Stimulated activated naive B cell treated with anti-CD40 and anti-IgM and Interleukin-4, amounts not matched to agents 10 μg/mL and 1 μg/mL and 100 μg/mL, for 72 hours (primary cell): ENCODE measurements at places on chromosomes 2 and 18.

DNA sequence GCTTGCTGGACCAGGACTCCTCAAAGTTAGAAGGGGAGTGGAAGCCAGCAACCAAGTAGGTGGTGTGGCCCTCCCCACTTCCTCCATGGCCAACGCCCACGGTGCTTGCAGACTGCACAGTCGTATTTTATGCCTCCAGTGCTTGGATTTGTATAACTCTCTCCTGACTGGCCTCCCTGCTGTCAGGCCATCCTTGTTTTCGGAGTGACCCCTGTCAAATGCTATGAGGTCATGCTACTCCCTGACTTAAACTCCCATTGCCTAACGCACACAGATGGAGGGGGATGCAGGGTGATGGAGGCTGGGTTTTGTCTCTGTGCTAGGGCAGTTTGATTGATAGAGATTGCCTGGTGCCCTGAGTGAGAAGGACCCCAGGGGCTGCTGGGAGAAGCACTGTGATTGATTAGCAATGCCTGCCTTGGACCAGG is 36.1 kb downstream of the GLI2 start:
- H3K36me3 ChIP-seq: no peaks in the 10 kb centered on the region
- H3K4me1 ChIP-seq: no peaks in the 10 kb centered on the region
- no peak overlapping the region for H3K4me3 ChIP-seq
- H3K27ac ChIP-seq: no peak overlapping the region
- no peaks in the 10 kb centered on the region for H3K27me3 ChIP-seq

DNA sequence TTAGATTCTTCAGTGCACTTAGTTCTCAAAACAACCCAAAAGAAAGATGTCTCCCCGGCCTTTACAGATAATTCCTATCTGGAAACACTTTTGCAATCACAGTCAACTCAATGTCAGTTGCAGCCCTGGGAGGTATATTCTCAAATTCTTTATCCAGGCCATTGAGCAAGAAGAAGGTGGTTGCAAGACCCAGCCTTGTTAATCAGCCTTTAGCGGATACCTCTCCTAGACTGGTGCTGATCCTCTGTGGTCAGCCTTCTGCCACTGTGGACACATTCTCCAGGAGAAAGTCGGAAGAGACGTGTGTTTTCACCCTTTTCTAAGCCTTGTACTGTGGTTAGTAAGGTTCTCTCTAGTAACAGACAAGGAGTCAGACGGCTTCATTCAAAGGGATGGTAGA is 7.8 kb upstream of the FZD7 start:
- DNase-seq: no peak
- no peaks in the 10 kb centered on the region for H3K4me1 ChIP-seq
- no peaks in the 10 kb centered on the region for H3K36me3 ChIP-seq
- no peak overlapping the region for H3K27ac ChIP-seq

GRCh38 chr2:148901142-148901541 is 26.1 kb downstream of the KIF5C start:
- peak overlapping the region; percentile 1 for H3K27ac ChIP-seq
- no peak overlapping the region for H3K4me3 ChIP-seq
- peaks cover 12% of the 10 kb centered on the region for H3K27me3 ChIP-seq
- peaks cover 12% of the 10 kb centered on the region for H3K4me1 ChIP-seq
- H3K36me3 ChIP-seq: peaks cover 7% of the 10 kb centered on the region

GRCh38 chr2:215699700-215700538 is 264.1 kb upstream of the FN1 start:
- DNase-seq: no peak
- no peak overlapping the region for H3K27ac ChIP-seq
- no peak overlapping the region for H3K4me3 ChIP-seq
- H3K36me3 ChIP-seq: peaks cover 1% of the 10 kb centered on the region

- H3K4me3 ChIP-seq: no peak overlapping the region
- H3K4me1 ChIP-seq: peaks cover 14% of the 10 kb centered on the region
- peaks cover 73% of the 10 kb centered on the region for H3K27me3 ChIP-seq
- no peaks in the 10 kb centered on the region for H3K36me3 ChIP-seq
- DNase-seq: no peak
Measured at GRCh38 chr2:26843041-26843440, 4.9 kb upstream of the DPYSL5 start.

DNA sequence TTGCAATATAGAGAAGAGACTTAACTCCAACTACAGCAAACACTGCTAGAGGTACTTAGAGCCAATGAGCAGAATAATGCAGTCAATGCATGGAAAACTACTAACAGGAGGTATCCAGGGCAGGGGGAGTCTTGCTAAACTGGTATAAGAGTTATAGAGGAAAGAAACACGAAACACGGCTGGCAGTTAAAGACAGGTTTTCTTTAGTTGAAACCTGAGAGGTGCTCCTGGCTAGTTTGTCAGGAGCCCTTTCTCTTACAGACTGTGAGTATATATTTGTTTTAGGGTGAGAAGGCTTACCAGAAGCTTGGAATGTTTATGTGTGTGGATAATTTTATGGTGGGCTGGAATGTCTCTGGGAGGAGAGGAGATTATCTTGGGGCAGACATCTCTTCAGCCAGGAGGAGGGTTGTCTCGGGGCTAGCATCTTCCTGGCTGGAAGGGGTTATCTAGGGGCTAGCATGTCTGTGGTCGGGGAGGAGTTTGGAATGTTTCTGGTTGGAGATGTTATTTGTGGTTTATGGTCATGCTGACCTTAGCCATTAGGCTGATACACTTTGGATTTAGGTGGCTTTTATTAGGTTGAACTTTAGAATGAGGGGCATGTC is 1048.8 kb downstream of the DPP10 start:
- no peaks in the 10 kb centered on the region for H3K36me3 ChIP-seq
- DNase-seq: no peak
- no peaks in the 10 kb centered on the region for H3K4me1 ChIP-seq
- H3K27ac ChIP-seq: no peak overlapping the region
- H3K4me3 ChIP-seq: no peak overlapping the region

DNA sequence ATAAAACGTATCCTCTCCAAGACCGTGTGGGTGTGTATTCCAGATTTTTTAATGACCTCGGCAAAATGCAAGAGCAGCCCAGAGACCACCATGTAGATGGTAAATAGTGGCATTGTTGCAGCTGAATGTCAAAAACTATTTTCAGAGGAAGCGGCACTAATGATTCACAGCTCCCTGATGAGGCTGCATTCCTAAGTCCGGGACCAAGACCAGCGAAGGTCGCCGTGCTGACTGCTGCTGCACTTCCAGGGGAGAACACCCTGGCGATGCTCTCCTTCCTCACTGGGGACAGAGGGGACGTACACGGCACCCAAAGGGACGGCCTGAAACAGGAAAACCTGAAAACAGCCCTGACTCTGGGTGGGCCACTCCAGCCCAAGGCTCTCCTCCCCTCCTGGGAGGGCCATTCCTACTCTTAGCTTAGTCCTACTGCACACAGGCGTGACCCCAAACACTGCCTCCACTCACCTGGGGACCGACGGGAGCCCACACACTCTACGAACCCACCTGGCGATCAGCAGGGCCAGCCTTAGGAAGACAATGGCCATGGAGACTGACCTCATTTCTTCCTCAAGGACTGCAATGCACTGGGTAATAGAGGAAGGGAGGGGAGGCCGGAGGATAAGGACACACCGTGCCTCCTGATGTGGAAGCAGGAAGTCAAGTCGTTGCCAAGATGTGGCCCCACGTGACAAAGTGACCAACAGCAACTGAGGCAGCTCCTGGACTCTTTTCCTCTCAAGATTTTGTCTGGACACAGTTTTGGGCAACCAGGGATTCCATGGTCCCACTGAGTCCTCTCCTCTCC is 82.8 kb downstream of the ZNF516 start:
- H3K4me1 ChIP-seq: peaks cover 42% of the 10 kb centered on the region
- H3K27ac ChIP-seq: no peak overlapping the region
- no peak for DNase-seq
- no peaks in the 10 kb centered on the region for H3K27me3 ChIP-seq
- H3K36me3 ChIP-seq: peaks cover 38% of the 10 kb centered on the region
- no peak overlapping the region for H3K4me3 ChIP-seq

DNA sequence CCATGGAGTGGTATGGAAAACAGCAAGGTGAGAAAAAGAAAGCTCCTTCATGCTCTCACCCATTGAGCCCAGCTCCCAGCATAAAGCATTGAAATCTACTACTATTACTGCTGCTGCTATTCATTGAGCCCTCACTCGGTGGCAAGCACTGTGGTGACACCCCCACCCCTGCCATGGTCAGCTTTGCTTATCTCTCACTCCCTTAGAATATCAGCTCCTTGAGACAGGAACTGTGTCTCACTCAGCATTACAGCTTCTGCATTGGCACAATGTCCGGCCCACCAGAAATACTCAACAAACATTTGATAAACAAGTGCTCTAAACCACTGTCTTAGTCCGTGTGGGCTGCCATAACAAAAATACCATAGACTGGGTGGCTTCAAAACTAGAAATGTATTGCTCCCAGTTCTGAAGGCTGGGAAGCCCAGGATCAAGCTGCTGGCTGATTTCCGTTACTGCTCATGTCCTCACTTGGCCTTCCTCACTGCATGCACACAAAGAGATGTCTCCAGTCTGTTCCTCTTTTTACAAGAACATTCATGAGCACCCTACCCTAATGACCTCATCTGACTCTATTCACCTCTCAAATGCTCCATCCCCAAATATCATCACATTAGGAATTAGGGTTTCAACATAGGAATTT is 116.3 kb downstream of the ZBTB7C start:
- no peaks in the 10 kb centered on the region for H3K4me1 ChIP-seq
- H3K27ac ChIP-seq: no peak overlapping the region
- H3K4me3 ChIP-seq: no peak overlapping the region
- H3K27me3 ChIP-seq: peaks cover 5% of the 10 kb centered on the region
- no peak for DNase-seq

DNA sequence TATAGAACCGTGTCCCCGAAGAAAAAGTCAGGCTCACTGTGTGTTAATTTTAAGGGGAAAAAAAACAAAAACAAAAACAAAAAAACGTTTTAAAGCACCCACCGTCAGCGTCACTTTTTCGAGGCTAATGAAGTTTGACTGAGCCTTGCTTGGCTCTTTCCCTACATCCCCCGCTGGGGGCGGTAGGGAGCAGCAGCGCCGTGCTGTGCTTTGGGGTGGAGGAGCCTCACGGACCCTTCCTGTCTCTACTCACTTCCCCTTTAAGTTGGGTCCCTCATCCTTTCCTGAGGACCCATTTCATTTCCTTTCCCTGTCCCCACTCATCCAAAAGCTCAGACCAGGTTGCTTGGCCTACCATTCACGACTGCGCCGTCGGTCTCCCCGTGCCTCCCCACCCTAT is 82.8 kb upstream of the RPL31 start:
- no peak overlapping the region for H3K4me3 ChIP-seq
- no peak overlapping the region for H3K27ac ChIP-seq
- H3K36me3 ChIP-seq: no peaks in the 10 kb centered on the region
- no peak for DNase-seq
- H3K4me1 ChIP-seq: no peaks in the 10 kb centered on the region

- no peak overlapping the region for H3K27ac ChIP-seq
- no peaks in the 10 kb centered on the region for H3K4me1 ChIP-seq
- peaks cover 39% of the 10 kb centered on the region for H3K27me3 ChIP-seq
- no peaks in the 10 kb centered on the region for H3K36me3 ChIP-seq
- no peak overlapping the region for H3K4me3 ChIP-seq
Measured at GRCh38 chr2:119008108-119008507, 66.1 kb downstream of the MARCO start.

GRCh38 chr2:219627103-219628100 is at the start of gene SLC4A3:
TSS of gene SLC4A3 (plus strand) at chr2:219627630. CDS start at chr2:219627993, 363 bp downstream.
- H3K36me3 ChIP-seq: no peaks in the 10 kb centered on the region
- peaks cover 85% of the 10 kb centered on the region for H3K27me3 ChIP-seq
- peak within 1 kb of the TSS; percentile 82 for H3K4me3 ChIP-seq
- DNase-seq: no peak

DNA sequence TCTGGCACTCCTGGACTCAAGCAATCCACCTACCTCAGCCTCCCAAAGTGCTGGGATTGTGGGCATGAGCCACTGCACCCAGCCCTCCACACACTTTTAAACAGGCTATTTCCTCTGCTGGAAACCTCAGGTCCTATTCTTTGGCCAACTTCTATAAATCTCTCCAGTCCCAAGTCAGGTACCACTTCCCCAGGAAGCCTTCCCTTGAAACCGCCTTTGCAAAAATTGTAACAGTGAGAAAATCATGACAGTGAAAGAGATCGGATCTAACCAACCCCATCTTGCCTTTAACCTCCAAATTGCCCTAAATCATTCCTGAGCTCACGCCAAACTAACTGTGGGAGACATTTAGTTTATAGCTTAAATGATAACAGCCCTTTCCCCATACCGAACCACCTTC is 67.3 kb upstream of the CABLES1 start:
- H3K27me3 ChIP-seq: no peaks in the 10 kb centered on the region
- DNase-seq: no peak
- peaks cover 10% of the 10 kb centered on the region for H3K36me3 ChIP-seq
- H3K4me3 ChIP-seq: no peak overlapping the region
- H3K4me1 ChIP-seq: peaks cover 52% of the 10 kb centered on the region

GRCh38 chr2:172052000-172052983 is 33.0 kb upstream of the DLX1 start:
- peak overlapping the region; percentile 2 for H3K4me3 ChIP-seq
- peak overlapping the region; percentile 5 for H3K27ac ChIP-seq
- H3K36me3 ChIP-seq: no peaks in the 10 kb centered on the region
- DNase-seq: no peak

- no peak overlapping the region for H3K27ac ChIP-seq
- no peaks in the 10 kb centered on the region for H3K27me3 ChIP-seq
- H3K4me1 ChIP-seq: peaks cover 33% of the 10 kb centered on the region
- no peak overlapping the region for H3K4me3 ChIP-seq
Measured at GRCh38 chr2:42964439-42965083, 172.2 kb upstream of the HAAO start.

DNA sequence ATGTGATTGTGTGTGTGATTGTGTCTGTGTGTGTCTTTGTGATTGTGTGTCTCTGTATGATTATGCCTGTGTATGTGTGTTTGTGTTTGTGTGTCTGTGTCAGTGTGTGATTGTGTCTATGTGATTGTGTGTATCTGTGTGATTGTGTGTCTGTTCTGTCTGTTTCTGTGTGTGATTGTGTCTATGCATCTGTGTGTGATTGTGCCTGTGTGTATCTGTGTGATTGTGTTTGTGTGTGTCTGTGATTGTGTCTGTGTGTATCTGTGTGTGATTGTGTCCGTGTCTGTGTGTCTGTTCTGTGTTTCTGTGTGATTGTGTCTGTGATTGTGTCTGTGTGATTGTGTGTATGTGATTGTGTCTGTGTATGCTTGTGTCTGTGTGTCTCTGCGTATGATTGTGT is 12.1 kb upstream of the KLHL30 start:
- H3K36me3 ChIP-seq: no peaks in the 10 kb centered on the region
- DNase-seq: no peak
- no peaks in the 10 kb centered on the region for H3K27me3 ChIP-seq
- no peaks in the 10 kb centered on the region for H3K4me1 ChIP-seq

DNA sequence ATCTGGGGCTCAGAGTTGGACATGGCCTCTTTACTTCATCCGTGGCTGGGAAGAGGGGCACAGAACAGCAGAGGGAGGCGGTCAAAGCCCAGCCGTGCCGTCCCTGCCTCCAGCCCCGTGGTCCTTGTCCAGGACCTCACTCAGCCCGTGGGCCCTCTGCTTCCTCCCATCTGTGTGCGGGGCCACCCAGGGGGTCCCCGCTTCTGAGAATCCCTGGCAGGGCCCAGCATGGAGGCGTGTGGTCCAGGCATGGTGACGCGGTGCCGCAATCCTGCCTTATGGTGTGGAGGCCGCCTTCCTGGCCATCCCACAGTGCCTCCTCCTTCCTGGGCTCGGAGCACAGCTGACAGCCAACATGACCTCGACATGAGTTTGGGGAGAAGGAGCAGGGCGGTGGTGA is 232.6 kb downstream of the FAM210A start:
- peaks cover 33% of the 10 kb centered on the region for H3K4me1 ChIP-seq
- DNase-seq: no peak
- H3K27ac ChIP-seq: no peak overlapping the region
